Breast epithelium (tissue), 4 donors: ENCODE measurements at places on chromosomes 13 and 19. TPM values are rescaled to one million over a fixed set of nuclear protein-coding genes. Genes with fewer than 3 reads are reported as not detected.

The GIPC3 gene
- 0.64 TPM for total RNA-seq

The CGB5 gene
- total RNA-seq: not detected

DNA sequence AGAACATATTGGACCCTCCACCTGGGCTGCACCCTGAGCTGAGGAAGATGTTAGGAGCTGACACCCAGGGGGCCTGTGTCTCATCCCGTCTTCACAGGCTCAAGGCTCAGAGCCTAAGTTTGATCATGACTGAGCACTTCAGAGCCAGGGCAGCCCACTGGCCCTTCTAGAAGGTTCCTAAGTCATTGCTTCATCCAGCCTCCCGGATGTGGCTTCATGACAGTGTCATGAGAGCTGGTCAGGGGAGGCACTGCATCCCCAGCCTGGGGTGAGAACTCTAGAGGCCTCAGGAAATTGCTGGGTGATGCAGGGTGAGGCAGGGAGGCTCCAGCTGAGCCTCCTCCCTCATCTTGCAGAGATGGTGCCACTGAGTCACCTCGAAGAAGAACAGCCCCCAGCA, 24.9 kb upstream of the PIK3R2 start:
- H3K4me1 ChIP-seq: no peaks in the 10 kb centered on the region
- H3K4me3 ChIP-seq: no peak overlapping the region
- no peaks in the 10 kb centered on the region for H3K27me3 ChIP-seq
- no peak overlapping the region for H3K27ac ChIP-seq
- DNase-seq: no peak

GRCh38 chr13:99766641-99767045, 204.9 kb downstream of the ZIC5 start:
- H3K4me3 ChIP-seq: no peak overlapping the region
- H3K27me3 ChIP-seq: no peaks in the 10 kb centered on the region
- no peak for DNase-seq
- no peaks in the 10 kb centered on the region for H3K4me1 ChIP-seq
- H3K36me3 ChIP-seq: no peaks in the 10 kb centered on the region
- no peak overlapping the region for H3K27ac ChIP-seq

- no peak overlapping the region for H3K4me3 ChIP-seq
- no peaks in the 10 kb centered on the region for H3K36me3 ChIP-seq
- H3K27me3 ChIP-seq: no peaks in the 10 kb centered on the region
- peak overlapping the region; percentile 2 for H3K27ac ChIP-seq
Measured at GRCh38 chr13:46521921-46522747, 30.8 kb upstream of the LRCH1 start.

DNA sequence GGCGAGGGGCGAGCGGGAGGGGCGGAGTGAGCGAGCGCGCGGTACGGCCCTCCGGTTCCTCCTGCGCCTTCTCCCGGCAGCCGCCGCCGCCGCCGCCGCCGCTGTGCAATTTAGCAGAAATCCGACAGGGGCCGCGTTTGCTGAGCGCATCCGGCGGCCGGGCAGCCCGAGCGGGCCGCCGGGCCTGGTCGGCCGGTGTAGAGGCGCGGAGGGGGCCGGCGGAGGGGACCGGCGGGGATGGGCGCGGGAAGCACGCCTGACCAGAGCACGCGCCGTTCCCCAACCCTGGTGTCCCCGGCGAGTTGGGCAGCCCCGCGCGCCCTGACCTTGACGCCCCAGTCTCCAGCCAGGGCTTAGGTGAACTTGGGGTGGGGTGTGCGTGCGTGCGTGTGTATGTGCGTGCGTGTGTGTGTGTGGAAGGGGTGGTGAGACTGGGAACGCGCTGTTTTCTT, 144.5 kb upstream of the ZNF536 start:
- peaks cover 11% of the 10 kb centered on the region for H3K4me1 ChIP-seq
- H3K27me3 ChIP-seq: peaks cover 86% of the 10 kb centered on the region
- H3K36me3 ChIP-seq: no peaks in the 10 kb centered on the region
- H3K4me3 ChIP-seq: peak overlapping the region; percentile 72

GRCh38 chr19:38290631-38291147, 13.4 kb upstream of the C19orf33 start:
- peak overlapping the region; percentile 93 for H3K27ac ChIP-seq
- H3K36me3 ChIP-seq: no peaks in the 10 kb centered on the region
- peak; percentile 93 for DNase-seq
- H3K4me3 ChIP-seq: no peak overlapping the region

DNA sequence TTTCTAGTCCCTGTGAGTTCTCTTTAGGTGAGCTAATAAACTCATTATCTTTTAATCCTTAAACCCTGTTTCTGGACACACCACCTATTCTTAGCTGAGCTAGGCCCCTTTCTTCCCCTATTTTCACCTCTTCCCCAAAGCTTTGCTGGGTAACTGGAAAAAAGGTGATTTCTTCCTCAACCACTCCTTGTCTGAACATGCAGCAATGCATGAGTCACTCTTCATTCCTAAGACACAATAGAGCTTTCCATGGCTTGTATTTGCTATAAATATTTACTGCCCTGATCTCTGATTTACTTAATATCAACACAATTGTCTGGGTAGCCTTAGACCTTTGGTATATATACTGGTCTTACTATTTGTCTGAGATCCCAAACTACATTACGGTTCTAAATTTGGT, 370.9 kb downstream of the KLF5 start:
- DNase-seq: no peak
- no peak overlapping the region for H3K4me3 ChIP-seq
- H3K36me3 ChIP-seq: no peaks in the 10 kb centered on the region
- H3K27me3 ChIP-seq: no peaks in the 10 kb centered on the region
- H3K4me1 ChIP-seq: no peaks in the 10 kb centered on the region

GRCh38 chr13:79360095-79360494, 46.0 kb downstream of the RBM26 start:
- H3K4me1 ChIP-seq: no peaks in the 10 kb centered on the region
- DNase-seq: no peak
